ENCODE measurements at places on chromosomes 5 and 9.

- H3K36me3 ChIP-seq = peaks cover 2% of the 10 kb centered on the region
- no peaks in the 10 kb centered on the region for H3K4me1 ChIP-seq
- DNase-seq = no peak
- peaks cover 8% of the 10 kb centered on the region for H3K27me3 ChIP-seq
- H3K27ac ChIP-seq = no peak overlapping the region
These were observed 144.9 kb downstream of the BARX1 start for GRCh38 chr9:93810028-93810971.

DNA sequence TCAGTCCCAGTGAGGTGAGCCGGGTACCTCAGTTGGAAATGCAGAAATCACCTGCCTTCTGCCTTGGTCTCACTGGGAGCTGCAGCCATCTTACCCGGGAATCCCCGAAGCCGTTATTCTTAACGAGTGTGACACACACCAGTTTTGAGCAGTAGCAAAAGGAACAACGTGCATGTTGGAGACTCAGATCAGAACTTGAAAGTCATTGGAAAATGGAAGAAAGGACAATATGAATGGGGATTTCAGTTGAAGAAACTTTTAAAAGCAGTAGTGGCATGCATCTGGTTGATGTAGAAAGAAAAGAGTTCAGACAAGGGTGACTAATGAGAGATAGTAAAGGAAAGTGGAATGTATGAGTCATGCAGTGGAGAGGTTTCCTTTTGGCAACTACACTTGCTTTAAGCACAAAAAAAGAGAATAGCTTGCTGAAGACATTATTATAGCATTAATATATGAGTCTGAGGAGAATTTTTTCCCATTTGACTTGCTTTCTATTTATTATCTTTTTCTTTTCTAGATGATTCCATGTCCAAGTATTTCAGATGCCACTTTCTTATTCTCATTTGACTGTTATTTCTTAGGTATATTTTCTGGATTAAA is 44.4 kb upstream of the ANKDD1B start:
- H3K4me1 ChIP-seq = peaks cover 30% of the 10 kb centered on the region
- DNase-seq = no peak
- H3K27ac ChIP-seq = peak overlapping the region; percentile 37
- H3K4me3 ChIP-seq = peak overlapping the region; percentile 61
- peaks cover 29% of the 10 kb centered on the region for H3K36me3 ChIP-seq
- no peaks in the 10 kb centered on the region for H3K27me3 ChIP-seq

- H3K4me1 ChIP-seq = peaks cover 3% of the 10 kb centered on the region
- H3K27me3 ChIP-seq = peaks cover 18% of the 10 kb centered on the region
- H3K4me3 ChIP-seq = peak overlapping the region; percentile 48
- DNase-seq = no peak
- no peaks in the 10 kb centered on the region for H3K36me3 ChIP-seq
- H3K27ac ChIP-seq = no peak overlapping the region
These were observed 188.4 kb downstream of the TSSK1B start for GRCh38 chr5:113246361-113246870.

DNA sequence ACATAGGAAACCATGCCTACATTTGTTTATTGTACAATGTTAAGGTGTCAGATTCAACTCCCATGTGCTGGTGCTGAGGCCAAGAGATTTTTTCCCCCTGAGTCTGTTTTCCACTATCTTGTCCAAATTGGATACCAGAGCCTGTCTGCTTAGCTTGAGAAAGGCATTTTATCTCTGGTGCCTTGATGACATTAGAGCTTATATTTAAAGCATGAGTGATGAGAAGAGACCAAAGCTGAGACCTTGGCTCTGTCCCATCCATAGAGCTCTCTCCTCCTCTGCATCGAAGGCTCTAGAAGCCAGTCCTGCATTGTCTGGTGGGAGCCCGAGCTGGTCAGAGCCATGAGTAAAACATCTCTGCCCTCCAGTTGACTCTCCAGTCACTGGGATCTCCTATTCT is 10.4 kb upstream of the PPP2CA start:
- H3K4me3 ChIP-seq = no peak overlapping the region
- no peak for DNase-seq
- no peaks in the 10 kb centered on the region for H3K4me1 ChIP-seq
- peaks cover 1% of the 10 kb centered on the region for H3K27me3 ChIP-seq
- H3K36me3 ChIP-seq = no peaks in the 10 kb centered on the region

DNA sequence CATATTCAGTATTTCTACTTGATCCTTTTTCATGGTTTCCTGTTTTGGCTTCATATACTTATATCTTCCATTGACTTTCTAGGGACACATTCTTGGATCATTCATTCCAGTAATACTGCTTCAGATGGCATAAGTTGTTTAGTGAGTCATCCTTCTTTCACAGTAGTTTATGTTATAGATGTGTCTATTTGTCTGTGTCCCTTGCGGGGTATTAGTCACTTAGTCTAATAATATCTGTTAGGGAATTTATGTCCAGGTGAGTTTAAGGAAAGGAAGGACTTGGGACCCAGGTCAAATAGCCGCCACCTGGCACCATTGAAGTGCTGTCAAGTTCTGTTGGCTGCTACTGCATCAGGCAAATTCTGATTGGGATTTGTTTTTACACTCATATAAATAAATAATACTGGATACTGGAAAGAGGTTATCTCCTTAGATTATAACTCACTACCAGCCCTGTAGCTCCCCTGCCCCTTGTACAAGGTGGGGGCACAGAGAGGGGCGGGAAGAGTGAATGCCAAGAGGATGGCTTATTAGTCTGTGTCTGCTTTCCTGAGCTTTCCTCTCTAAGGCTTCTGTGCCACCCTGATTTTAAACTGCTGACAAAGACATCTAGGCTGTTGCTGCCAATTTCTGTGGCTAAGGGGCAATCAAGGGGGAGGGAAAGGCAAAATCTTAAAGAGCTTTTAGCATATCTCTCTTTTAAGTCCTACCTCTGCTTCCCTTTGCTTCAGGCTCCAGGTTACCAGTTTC is 64.9 kb downstream of the CDC42SE2 start:
- peak overlapping the region; percentile 75 for H3K27ac ChIP-seq
- H3K27me3 ChIP-seq = no peaks in the 10 kb centered on the region
- no peak for DNase-seq
- H3K36me3 ChIP-seq = peaks cover 32% of the 10 kb centered on the region

DNA sequence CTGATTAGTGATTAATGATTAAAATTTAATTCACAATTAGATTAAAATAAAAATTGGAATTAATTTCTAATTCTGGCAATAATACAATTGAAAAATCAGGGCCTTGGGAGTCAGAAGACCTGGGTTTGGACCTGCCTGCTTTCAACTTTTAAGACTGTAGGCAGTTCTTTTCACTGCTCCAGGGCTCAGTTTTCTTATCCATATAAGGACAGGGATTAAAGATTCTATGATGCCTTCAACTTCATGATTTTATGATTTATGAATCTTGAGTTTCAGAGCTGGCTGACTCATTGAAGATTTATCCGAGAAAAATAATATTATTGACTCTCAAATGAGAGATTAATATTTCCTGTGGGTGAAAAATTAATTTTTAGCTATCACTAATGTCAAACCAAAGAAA is 208.6 kb upstream of the ANKH start:
- peaks cover 7% of the 10 kb centered on the region for H3K27me3 ChIP-seq
- H3K27ac ChIP-seq = no peak overlapping the region
- DNase-seq = no peak
- no peaks in the 10 kb centered on the region for H3K36me3 ChIP-seq
- H3K4me3 ChIP-seq = no peak overlapping the region

GRCh38 chr5:137933491-137933911 is 44.2 kb downstream of the PKD2L2 start:
- no peaks in the 10 kb centered on the region for H3K27me3 ChIP-seq
- no peak for DNase-seq

DNA sequence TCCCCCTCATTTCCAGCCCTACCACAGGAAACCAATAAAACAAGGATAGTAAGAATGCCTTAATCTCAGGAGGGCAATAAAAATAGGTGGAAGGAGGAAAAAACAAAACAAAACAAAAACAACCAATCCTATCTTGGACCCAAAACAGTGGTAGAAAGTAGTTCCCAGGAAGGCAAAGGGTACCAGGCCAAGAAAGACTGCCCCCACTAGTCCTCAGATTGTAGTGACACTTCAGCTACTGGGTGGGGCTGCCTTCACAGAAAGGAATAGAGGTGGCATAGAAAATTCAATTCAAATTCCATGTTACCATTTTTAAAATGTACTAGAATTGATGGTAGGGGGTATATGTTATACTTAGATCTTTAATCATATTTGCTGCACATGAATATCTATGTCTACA is 59.3 kb downstream of the DPYSL3 start:
- no peaks in the 10 kb centered on the region for H3K36me3 ChIP-seq
- no peaks in the 10 kb centered on the region for H3K4me1 ChIP-seq
- no peak overlapping the region for H3K4me3 ChIP-seq
- no peak for DNase-seq
- H3K27ac ChIP-seq = no peak overlapping the region

DNA sequence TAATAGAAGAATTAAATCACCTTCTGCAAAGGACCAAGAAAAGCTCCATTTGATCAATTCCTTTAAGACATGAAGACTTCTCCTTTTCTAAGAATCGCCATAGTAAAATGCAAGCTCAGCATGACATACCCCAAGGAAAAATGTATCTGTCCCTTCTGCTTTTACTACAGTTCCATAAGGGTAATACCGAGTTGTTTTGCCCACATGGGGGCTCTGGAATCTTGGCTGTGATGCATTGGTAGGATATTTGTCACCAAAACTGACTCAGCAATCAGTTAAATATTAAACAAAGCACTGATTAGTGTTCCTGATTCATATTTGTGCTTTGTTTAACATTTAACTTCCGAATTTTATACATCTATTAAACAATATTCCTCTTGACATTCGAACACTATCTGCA is 24.3 kb upstream of the KCNIP1 start:
- H3K4me3 ChIP-seq = no peak overlapping the region
- H3K36me3 ChIP-seq = no peaks in the 10 kb centered on the region
- H3K27me3 ChIP-seq = peaks cover 15% of the 10 kb centered on the region
- H3K27ac ChIP-seq = no peak overlapping the region

DNA sequence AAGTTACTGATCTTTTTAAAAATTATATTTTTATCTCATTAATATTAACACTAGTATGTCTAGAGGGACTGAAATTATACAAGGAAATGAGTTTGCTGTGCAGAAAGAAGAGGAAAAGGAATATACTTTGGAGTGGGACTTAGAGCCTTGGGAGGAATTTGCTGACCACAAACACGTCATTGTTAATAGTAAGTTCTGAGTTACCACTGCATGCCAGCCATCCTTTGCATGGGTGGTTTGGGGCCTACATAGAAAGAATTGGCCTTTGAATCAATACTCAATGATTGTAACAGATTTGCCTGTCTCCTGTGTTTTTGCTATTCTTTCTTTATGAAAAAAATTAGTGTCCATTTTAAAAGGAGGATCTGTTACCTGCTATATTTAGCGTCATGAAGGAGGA is 232.6 kb upstream of the TNC start:
- no peak overlapping the region for H3K4me3 ChIP-seq
- no peak overlapping the region for H3K27ac ChIP-seq
- no peaks in the 10 kb centered on the region for H3K27me3 ChIP-seq
- peaks cover 2% of the 10 kb centered on the region for H3K4me1 ChIP-seq
- no peak for DNase-seq

- no peak overlapping the region for H3K27ac ChIP-seq
- H3K27me3 ChIP-seq = peaks cover 5% of the 10 kb centered on the region
- H3K4me1 ChIP-seq = no peaks in the 10 kb centered on the region
- H3K4me3 ChIP-seq = no peak overlapping the region
These were observed 64.5 kb upstream of the SLC30A5 start for GRCh38 chr5:69029292-69029691.

- H3K27ac ChIP-seq = no peak overlapping the region
- no peaks in the 10 kb centered on the region for H3K36me3 ChIP-seq
- H3K4me1 ChIP-seq = no peaks in the 10 kb centered on the region
- DNase-seq = no peak
These were observed 124.3 kb downstream of the MRPS30 start for GRCh38 chr5:44932922-44933585.

DNA sequence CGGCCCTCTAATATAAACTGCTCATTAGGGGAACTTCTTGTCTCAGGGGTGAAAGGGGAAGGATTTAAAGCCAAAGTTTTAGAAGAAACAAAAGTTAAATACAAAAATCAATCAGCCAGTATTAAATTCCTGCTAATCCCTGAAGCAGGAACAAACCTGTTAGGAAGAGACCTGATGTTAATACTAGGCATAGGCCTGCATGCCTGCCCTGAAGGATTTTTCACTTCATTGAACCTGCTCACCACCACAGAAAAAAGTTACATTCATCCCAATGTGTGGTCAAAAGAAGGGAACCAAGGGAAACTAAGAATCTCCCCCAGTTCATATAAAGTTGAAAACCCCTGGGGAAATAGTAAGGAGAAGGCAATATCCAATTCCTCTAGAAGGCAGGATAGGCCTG is 9.4 kb upstream of the RNF180 start:
- no peaks in the 10 kb centered on the region for H3K36me3 ChIP-seq
- DNase-seq = no peak
- H3K4me3 ChIP-seq = no peak overlapping the region
- peaks cover 1% of the 10 kb centered on the region for H3K27me3 ChIP-seq

DNA sequence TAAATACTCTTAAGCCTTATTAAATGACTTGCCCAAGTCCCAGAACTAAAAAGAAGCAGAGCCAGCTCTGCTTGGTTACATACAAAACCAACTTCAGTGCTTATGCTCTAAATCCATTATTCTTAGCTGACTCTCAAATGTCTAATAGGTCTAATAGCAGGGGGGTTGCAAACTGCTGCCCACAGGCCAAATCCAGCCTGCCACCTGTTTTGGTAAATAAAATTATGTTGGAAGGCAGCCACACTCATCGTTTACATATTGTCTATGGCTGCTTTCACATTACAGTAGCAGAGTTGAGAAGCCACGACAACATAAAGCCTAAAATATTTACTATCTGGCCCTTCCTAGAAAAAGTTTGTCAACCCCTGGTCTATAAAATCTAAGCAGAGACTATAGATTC is 69.0 kb downstream of the KLHL3 start:
- peaks cover 2% of the 10 kb centered on the region for H3K36me3 ChIP-seq
- no peak overlapping the region for H3K27ac ChIP-seq
- peaks cover 9% of the 10 kb centered on the region for H3K4me1 ChIP-seq
- no peak overlapping the region for H3K4me3 ChIP-seq
- DNase-seq = no peak

- no peak overlapping the region for H3K27ac ChIP-seq
- DNase-seq = no peak
- no peak overlapping the region for H3K4me3 ChIP-seq
- no peaks in the 10 kb centered on the region for H3K36me3 ChIP-seq
- no peaks in the 10 kb centered on the region for H3K27me3 ChIP-seq
These were observed 247.7 kb upstream of the EDIL3 start for GRCh38 chr5:84632418-84632817.

GRCh38 chr5:160635046-160635445 is 213.4 kb downstream of the PTTG1 start:
- H3K27ac ChIP-seq = no peak overlapping the region
- peaks cover 16% of the 10 kb centered on the region for H3K27me3 ChIP-seq

- no peak overlapping the region for H3K4me3 ChIP-seq
- peaks cover 5% of the 10 kb centered on the region for H3K4me1 ChIP-seq
- H3K27me3 ChIP-seq = no peaks in the 10 kb centered on the region
- H3K36me3 ChIP-seq = peaks cover 25% of the 10 kb centered on the region
These were observed 123.3 kb upstream of the SLC12A2 start for GRCh38 chr5:127960270-127960691.

GRCh38 chr5:133034064-133034463 is 7.7 kb upstream of the ZCCHC10 start:
- no peaks in the 10 kb centered on the region for H3K27me3 ChIP-seq
- no peak for DNase-seq
- no peak overlapping the region for H3K27ac ChIP-seq
- peaks cover 24% of the 10 kb centered on the region for H3K4me1 ChIP-seq
